ENCODE measurements at places on chromosomes 5 and 9.

GRCh38 chr5:169300468-169301385 lies at the start of gene SLIT3:
TSS of gene SLIT3 (minus strand) at chr5:169301139. CDS start at chr5:169300709, 430 bp downstream.
- no peak for DNase-seq

DNA sequence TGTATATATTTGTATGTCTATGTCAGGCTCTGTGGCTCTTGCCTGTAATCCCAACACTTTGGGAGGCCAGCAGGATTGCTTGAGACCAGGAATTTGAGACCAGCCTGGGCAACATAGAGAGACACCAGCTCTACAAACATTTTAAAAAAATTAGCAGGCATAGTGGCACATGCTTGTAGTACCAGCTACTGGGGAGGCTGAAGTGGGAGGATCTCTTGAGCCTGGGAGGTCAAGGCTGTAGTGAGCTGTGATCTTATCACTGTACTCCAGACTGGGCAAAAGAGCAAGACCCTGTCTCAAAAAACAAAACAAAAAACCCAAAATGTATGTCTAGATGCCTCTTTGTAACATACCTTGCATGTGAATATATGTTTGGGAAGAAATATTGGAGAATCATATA lies 15.8 kb downstream of the ARRDC3 start:
- no peak for DNase-seq

DNA sequence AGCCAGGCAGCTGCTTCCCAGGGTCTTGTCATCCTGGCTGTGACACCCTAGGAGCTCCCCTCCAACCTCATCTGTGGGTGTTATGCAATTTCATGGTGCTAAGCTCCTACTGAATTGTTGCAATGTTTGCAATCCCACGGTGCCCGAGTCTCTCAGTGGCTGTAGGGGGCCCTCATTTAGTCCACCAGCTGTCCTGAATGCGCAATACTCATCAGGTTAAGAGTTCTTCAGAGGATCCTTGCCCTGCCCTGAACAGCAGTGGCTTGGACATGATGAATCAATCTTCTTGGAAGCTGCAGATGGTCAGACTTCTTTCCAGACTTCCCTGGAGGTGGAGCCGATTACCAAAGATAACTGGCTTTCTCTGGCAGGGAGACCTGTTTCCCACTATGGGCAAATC lies 584.1 kb downstream of the CCDC171 start:
- DNase-seq: no peak

- no peak for DNase-seq
These were observed 303.8 kb upstream of the IRX4 start for GRCh38 chr5:2186472-2187015.

DNA sequence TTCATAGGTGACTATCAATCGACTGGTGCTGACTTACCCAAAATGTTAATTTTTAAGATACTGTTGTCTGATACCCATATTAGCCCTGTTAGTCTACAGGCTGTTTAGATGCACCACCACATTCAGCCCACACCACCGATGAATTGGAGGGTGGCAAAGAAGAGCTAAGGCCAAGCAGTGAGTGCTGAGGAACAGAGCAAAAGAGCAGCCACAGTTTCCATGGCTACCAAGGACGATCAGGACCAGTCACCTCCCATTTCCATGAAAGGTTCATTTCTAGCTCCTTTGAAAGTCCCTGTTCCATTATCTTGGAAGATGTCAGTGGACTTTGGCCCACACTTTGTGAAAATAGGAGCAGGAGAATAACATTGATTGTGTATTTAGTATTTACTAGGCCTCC lies 362.9 kb downstream of the TRIM32 start:
- no peak for DNase-seq

DNA sequence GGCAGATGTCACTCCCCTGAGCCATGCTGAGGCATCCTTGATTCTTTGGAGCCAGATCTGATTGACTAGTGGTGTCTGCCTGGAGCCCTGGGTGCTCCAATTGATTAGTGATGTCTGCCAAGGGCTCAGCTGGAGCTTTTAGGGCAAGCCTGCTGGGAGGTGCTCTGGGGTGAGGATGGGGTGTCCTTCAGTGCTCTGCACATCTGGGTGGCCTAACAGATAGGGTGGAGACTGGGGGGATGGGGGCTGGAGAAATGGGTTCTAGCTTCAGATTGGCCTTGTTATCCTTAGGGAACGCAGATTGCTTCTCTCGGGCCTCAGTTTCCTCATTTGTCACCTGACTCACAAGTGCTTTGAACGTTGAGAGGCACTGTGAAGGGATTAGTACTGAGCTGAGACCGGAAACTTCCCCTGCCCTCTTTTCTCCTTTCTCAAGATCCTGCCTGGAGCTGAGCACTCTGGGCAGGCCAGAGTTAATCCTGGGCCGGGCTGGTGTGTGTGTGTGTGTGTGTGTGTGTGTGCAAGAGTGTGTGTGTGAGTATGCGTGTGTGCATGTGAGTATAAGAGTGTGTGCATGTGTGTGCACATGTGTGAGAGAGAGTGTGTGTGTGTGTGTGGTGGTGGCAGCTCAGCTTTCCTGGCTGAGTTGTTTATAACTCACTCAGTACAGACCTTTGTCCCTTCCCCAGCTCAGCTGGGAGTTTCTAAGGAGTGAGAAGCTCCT lies 5.6 kb upstream of the IER5L start:
- DNase-seq: no peak

DNA sequence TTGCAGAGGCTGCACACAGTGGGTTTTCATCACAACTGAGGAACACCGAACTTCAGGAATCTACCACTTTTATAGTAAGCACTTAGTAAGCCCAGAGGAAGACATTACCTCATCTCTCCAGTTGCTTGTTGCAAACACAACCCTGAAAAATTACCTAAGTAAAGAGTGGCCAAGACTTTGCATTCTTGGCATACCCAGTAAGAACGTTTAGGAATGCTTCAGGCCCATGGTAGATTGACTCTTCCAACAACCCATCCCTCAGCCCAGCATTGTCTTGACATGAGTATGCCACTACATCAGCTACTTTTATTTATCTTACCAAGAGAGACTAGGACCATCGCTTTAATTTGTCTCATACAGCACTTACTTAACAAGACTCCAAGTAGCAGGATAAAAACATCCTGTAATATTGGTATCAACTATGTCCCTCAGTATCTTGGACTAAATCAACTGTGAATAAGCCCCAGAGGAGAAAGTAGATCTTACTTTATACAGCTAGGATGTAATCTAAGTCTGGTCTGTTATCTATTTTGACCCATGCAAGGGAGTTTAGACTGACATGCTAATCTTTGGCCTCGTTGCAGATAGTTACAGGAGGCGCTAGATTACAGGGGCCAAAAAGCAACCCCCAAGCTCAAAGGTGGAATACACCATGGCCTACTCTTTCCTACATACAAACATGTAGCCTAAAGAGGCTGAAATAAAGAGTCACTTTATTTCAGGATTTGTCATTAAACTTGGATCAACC lies 114.9 kb downstream of the INVS start:
- no peak for DNase-seq

GRCh38 chr5:643811-644271 lies 31.7 kb downstream of the CEP72 start:
- DNase-seq: no peak

GRCh38 chr9:105510024-105510423 lies 47.9 kb upstream of the FKTN start:
- DNase-seq: no peak

GRCh38 chr9:35939679-35940250 lies 18.2 kb downstream of the OR2S2 start:
- no peak for DNase-seq

GRCh38 chr5:96703384-96703920 lies 41.3 kb downstream of the CAST start:
- no peak for DNase-seq

GRCh38 chr9:81619353-81620001 lies 69.9 kb downstream of the TLE1 start:
- no peak for DNase-seq

GRCh38 chr5:126419102-126419501 lies 4.1 kb upstream of the GRAMD2B start:
- DNase-seq: no peak

DNA sequence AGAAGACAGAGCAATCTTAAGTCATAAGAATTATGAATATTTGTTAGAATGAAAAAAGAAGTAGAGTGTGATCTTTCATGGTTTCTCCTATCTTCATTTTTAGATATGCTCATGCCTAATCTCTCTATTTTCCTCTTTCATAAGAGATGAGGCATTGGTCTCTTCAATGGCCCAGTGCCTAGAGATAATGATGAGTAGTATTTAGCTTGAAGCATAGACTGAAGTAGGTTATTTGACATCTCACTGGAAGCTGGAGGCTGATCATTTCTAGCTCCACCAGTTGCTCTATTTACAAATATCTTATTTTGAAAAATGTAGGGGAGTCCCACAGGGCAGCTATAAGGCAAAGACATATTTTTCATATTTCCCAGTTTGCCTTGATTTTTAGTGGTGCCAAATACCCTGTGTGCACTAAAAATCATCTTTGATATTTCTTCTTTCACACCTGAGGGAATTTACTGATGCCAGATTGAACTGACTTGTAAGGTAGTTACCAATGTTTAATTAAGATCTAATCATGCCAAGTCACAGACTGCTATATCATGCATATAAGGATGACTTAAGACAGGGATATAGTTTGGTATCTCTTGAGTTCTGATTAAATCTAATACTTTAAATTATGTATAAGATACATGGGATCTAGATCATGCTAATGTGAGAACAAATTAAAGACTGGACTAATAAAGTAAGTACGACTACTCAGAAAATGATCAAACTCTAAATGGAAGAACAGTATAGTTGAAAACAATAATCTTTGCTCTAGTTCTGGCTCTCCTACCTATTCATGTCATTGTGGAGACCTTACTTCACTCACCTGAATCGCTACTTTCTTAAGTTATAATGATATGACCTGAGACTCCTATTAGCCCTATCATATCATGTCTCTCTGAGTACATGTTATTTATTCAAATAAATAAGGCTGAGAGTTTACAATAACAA lies 108.2 kb upstream of the IFNE start:
- no peak for DNase-seq
